ENCODE measurements at places on chromosomes 1 and 21.

- DNase-seq: peak; percentile 85
These were observed 167.5 kb downstream of the ZNF281 start for GRCh38 chr1:200242110-200243041.

DNA sequence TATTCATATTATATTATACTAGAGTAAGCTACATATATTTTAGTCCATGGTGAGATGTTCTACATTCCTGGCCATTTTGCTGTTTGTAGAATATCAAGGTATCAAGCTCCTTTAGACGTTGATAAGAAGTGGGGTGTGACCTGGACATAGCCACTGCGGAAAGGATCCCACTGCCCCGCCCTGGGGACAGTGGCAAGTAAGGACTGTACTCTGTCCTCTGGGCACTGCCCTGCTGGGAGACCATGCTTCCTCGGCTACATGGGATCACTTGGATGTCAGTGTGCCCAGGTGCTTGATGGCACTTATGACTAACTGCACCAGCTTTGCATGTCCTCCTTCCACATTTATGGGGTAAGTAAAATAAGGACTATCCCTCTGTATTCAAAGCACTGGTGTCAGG lies 46.3 kb upstream of the NTPCR start:
- no peak for DNase-seq

DNA sequence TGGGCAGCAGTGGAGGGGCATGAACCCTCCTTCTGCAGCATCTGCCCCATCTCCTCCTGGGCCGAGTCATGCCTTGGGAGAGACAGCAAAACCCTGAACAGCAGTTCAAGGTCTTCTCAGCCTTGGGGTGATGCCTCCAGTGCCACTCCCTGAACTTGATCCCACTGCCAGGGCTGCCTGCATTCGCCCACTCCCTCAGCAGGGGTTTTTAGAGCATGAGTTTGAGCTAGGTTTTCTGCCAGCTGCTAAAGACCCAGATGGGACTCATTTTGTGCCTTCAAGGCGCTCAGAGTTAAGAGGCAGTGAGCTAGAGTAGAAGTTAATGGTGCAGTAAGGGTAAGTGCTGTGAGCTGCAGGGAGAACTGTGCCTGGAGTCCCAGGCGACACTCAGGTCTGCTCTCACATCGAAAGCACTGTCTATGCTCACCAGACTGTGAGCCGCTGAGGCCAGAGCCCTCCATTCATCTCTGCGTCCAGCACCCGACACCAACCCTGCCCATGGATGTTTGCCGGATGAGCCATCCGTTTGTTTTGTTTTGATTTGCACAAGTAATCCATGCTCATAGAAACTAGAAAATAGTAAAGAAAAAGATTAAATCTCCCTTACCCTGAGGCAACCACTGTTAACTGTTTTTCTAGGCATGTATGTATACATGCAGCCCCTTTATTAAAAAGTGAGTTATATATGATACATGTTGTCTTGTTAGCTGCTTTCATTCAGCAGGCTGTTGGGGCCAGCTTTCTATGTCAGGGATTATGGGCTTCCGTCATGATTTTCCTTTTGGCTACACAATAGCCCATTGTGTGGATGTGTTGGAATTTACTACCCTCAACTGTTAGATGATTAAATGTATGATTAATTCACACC lies 67.8 kb downstream of the VPS26C start:
- DNase-seq: no peak

DNA sequence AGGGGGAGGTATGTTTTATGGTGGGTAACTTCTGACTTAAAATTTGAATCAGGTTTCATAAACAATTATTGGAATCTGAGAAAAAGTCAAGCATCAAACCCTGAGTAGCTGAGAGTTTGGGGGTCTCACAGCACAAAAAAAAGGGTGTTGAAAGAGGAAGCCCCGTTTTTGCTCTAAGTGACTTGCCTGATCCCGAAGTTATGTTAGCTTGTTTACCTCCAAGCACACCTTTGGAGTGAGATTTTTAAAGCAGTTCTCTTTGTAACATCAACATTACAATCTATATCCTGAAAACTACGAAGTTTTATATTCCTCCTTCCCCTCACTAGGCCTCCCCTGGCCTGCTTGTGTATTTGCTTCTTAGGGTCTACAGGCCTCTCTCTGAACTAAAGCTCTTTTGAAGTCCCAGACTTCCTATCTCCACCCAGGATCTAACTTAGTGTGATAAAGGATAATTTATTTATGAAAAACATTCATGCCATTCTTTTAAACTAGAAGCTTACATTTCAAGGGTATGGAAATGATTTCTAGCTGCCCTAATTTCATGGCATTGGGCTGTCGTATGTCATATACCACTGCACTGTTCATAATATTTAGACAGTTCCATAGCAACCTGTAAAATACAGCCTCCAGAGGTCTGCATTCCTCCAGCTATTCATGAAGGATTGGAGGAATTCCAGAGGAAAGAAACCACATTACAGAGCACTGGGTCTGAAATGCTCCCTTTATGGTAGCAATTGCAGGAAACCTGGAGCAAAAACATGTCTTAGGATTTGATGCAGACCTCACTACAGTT lies 36.1 kb upstream of the RGS1 start:
- DNase-seq: no peak

- no peak for DNase-seq
These were observed 298.5 kb downstream of the SRGAP2C start for GRCh38 chr1:121483234-121483633.

DNA sequence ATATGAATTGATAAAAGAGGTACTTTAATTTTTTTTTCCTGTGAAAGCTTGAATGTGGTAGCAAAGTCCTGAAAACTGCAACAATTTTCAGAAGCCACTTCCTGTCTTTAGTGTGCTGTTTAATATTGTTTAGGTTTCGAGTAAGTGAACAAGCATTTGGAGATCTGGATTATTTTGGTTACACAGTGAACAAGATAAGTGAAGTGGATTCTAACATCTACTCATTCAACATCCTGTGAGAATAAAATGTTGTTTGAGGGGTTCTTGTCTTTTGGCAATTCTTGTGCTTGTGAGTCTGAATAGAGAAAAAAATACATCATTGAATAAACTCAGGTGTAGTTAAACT lies 35.2 kb upstream of the PLA2G4A start:
- no peak for DNase-seq

DNA sequence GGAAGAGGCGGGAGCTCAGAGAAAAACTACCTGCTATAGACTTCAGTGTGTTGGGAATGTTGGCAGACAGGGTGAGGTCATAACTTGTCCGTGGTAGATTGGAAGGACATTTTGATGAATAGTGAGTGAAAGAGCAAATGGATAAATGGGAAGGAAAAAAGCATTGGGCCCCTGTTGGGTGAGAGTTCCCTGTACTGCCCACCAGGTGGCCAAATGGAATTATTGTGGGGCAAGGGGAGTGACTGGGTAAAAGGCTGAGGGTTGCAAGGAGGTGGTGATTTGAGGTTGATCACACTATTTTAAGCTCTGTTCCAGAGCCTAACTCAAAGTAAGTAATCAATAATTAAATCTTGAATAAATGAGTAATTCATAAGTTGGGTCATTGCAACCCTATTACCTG lies 60.4 kb downstream of the MRPS6 start:
- no peak for DNase-seq

DNA sequence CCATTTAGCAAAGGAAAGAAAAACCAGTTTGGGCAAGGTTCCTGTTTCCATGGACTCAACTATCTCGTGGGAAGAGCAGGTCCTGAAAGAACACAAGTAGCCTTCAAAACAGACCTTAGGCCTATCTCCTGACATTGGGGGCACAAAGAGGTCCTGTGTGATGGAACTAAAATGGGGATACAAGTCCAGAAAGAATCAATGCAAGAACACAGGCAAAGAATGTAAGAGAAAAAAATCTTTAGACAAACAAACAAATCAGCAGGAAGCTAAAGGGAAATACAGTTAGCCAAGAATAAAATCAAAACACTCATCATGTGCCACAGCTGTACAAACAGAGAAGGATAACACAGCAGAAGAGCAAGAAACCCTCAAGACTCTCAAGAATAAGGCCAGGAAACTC lies 28.2 kb downstream of the SLC30A10 start:
- no peak for DNase-seq

DNA sequence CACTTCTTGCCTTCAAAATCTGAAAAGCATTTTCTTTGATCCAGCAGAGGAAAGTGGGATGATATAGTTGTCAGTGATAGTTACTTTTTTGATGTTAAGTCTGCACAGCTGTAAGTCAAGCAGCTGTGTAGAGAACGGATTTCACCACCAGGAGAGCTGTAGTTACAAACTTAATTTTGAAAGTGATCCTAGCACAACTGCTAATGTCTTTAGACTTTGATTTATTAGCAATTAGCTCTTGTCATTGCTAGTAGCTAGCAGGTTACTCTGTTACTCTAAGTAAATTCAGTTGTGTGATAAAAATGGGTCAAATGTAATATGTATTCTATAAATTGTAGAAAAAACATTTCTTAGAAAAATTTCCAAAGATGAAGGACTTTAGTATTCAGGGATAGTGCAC lies 46.0 kb downstream of the ALG6 start:
- no peak for DNase-seq

GRCh38 chr21:43603641-43604504 lies 55.4 kb downstream of the HSF2BP start:
- no peak for DNase-seq

GRCh38 chr1:59317343-59317742 lies 20.4 kb downstream of the FGGY start:
- no peak for DNase-seq

GRCh38 chr1:116515702-116516101 lies 55.1 kb downstream of the CD58 start:
- no peak for DNase-seq

- DNase-seq: peak; percentile 11
These were observed 42.5 kb downstream of the PTPRF start for GRCh38 chr1:43573066-43573800.

DNA sequence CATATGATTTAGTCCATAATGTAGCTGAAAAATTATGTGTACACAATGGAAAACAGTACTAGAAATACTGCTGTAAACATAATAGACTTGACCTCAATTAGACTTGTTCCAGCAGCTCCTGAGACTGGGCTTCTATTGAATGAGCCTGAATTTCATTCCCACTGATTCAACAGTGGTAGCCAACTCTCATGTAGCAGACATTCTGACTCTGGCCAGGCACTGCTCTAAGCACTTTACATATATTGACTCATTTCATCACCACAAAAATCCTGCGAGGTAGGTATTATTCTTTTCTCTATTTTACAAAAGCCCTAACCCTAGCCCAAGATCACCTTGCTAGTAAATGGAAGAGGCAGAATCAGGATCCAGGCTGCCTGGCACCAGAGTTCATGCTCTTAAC lies 12.8 kb upstream of the CTSS start:
- no peak for DNase-seq

DNA sequence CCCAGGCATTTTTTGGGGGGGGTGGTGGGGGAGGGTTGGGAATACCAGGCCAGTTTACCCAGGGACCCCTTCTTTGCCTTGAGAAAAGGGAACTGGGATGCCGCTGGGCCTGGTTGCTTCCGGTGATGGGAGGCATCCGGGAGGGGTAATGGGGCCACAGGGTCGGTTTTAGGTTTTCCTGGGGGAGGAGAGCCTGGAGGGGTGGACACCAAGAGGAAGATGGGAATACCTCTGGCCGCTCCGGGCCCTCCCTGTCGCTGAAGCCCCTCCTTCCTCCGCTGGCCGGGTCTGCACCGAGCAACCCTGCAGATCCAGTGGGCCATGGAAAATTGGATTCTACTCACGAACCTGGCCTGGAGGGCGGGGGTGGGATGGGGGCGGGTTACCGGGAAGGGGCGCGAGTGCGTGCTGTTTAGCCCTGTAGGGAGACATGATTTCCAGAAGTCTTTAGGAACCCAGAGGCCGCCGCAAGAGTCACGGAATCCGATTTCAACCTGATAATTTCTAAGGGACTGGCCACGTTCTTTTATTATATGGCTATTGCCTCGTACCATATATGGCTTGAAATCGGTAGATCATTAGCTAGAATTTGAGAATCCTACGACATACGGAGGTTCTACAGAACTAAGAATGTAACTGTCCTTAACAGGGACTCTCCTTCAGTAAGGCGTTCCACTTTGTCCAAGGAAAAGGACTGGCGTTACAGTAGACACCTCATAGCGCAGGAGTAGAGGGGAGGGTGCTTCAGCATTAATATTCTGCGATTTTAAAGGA lies 749 bp downstream of the AKIRIN1 start:
- DNase-seq: no peak

- no peak for DNase-seq
These were observed 918.8 kb upstream of the TMPRSS15 start for GRCh38 chr21:19322360-19322759.

- peak; percentile 72 for DNase-seq
These were observed 20.7 kb upstream of the CYP2J2 start for GRCh38 chr1:59947047-59947938.

- no peak for DNase-seq
These were observed 77.5 kb downstream of the RPAP2 start for GRCh38 chr1:92376345-92376744.

DNA sequence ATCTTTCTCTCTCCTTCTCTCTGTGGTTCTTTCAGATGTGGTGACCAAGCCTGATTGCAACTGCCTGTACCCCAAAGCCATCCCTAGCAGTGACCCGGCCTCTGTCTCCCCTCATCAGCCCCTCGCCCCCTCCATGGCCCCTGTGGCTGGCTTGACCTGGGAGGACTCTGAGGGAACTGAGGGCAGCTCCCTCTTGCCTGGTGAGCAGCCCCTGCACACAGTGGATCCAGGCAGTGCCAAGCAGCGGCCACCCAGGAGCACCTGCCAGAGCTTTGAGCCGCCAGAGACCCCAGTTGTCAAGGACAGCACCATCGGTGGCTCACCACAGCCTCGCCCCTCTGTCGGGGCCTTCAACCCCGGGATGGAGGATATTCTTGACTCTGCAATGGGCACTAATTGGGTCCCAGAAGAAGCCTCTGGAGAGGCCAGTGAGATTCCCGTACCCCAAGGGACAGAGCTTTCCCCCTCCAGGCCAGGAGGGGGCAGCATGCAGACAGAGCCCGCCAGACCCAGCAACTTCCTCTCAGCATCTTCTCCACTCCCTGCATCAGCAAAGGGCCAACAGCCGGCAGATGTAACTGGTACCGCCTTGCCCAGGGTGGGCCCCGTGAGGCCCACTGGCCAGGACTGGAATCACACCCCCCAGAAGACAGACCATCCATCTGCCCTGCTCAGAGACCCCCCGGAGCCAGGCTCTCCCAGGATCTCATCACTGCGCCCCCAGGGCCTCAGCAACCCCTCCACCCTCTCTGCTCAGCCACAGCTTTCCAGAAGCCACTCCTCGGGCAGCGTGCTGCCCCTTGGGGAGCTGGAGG lies 12.7 kb downstream of the CSF1 start:
- peak; percentile 82 for DNase-seq

GRCh38 chr1:196593955-196594354 lies 14.3 kb downstream of the KCNT2 start:
- no peak for DNase-seq

GRCh38 chr1:107935396-107936064 lies 29.4 kb downstream of the VAV3 start:
- DNase-seq: no peak

DNA sequence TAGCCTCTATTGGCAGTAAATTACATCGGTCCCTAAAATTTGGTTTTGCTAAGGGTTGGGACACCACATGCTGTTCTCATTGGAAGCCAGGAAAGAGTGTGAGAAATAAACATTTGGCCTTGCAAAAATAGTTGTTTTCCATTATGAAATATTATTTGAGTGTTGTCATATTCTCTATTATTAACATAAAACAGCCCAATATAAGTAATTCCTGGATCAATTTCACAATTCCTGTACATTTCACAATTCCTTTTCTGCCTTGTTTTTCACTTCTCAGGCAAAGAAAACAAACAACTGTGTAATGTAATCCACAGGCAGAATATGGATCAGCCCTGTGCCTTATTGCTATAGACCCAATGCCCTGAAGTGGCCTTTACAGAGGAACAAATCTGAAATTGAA lies 40.5 kb downstream of the C1orf87 start:
- no peak for DNase-seq

- DNase-seq: no peak
These were observed 27.1 kb downstream of the FTCD start for GRCh38 chr21:46128106-46128932.

- DNase-seq: no peak
These were observed 34.8 kb upstream of the GREM2 start for GRCh38 chr1:240646571-240647240.

Measured in NCI-H1694 treated with DMSO at 0.1 percent for 48 hours (cell line).